ENCODE measurements at places on chromosomes 16 and 17.

DNA sequence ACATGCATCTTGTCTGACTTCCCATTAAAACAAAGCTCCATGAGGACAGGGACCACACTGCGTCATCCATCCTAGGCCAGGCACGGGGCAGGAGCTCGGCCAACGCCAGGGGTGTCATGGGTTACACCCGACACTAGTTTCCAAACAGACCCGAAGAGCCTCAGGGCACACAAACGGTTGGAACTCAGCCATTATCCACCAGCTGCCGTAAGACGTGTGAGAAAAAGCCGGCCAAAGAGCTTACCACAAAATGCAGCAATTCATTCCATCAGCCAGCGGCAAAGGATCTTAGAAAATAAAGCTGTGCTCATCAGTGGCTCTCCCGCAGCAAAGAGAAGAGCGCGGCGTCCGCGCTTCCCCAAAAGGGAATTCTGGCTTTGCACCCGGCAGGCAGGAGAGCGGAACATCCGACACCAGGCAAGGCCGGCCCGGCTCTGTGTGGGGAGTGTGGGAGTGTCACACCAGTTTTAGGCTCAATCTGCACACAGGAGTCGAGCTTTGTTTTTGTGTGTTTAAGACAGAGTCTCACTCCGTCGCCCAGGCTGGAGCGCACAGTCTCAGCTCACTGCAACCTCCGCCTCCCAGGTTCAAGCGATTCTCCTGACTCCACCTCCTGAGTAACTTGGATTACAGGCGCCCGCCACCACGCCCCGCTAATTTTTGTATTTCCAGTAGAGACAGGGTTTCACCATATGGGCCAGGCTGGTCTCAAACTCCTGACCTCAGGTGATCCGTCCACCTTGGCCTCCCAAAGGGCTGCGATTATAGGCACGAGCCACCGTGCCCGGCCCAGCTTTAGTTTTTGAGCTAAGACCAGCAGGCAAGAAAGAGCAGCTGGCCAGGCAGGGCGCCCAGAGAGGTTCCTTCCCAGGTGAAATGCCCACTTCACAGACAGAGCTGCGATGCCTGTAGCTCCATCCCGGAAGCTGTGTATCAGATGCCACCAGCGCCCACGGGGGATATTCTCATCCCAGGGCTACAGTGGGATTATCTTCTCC lies 1.5 kb downstream of the SLC38A8 start:
- no peak for DNase-seq

GRCh38 chr16:34078691-34079090 lies 619.3 kb downstream of the TP53TG3F start:
- no peak for DNase-seq

DNA sequence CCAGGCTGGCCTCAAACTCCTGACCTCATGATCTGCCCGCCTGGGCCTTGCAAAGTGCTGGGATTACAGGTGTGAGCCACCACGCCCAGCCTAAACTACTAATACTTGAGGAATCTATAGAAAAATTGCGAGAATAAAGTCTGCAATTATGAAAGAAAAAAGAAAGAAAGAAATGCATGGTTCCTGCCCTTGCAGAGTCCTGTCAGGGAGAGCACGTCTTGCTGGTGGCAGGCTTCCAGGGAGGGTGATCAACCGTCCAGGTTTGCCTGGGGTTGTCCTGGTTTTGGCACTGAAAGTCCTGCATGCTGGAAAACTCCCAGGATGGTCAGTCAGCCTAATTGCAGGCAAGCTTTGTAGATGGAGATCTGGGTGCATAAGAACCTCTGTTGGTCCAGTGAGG lies 21.5 kb upstream of the KIFC3 start:
- DNase-seq: no peak

GRCh38 chr16:12815361-12815760 lies 11.7 kb upstream of the CPPED1 start:
- no peak for DNase-seq

DNA sequence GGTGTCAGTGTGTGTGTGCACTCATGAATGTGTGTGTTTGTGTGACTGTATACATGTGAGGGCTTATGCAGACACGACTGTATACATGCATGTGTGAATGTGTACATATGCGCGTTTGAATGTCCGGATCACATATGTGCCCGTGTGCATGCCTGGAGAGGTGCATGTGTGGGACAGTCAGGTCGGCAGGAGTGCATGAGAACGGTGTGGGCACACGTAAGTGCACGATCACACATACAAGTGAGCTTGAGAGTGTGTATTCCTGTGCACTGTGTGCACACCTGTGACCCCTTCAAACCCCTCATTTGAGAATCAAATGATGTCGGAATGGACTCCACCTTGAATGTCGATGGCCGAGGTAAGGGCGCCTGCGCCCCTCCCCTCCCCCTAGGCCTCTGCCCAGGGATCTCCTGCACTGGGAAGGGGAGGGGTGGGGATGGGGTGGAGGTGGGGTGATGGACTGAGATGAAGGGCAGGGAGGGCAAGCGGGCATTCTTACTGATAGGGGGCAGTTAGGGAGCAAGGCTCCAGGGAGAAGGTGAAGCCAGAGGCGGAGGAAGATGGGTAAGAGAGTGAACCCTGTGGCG lies 601 bp upstream of the NGFR start:
- no peak for DNase-seq

- peak; percentile 41 for DNase-seq
These were observed 9.5 kb downstream of the TBX21 start for GRCh38 chr17:47742319-47743181.

DNA sequence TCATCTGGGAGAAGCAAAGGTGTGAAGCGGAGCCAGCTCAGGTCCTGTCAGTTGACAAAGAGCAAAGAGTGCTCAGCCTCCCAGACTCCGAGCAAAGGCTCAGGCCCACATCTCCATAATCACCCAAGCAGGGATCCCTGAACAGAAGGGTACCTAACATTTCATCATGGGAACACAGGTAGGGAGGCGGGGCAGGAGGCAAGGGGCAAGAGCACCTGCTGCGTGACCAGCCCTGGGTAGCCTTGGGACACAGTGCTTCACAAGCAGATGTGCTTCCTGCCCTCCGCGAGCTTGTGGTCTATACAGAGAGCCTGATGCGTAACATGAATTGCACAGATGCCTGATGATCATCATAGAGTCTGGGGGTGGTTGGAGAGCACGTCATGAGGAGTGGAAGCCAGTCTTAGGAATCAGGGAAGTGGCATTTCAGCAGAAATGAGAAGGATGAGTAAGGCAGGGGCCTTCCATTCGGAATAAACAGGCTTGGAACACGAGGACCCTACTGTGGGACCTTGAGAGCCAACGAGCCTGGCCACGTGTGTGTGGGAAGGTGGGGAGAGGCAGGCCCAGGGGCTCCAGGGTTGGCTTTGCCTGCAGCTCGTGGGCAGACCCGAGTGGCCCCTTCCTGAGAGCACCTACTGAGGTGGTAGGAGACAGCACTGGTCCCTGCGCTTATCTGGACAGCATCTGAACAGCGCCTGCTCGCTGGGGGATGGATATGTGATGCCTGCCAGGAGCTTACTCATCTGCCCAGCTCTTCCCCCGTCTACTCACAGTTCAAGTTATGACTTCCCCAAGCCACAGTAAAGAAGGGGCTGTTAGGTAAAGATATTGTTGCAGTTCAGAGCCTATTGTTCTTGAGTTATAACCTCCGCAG lies 125.8 kb downstream of the CCDC182 start:
- no peak for DNase-seq

GRCh38 chr17:21505819-21506815 lies 130.0 kb downstream of the KCNJ12 start:
- no peak for DNase-seq

DNA sequence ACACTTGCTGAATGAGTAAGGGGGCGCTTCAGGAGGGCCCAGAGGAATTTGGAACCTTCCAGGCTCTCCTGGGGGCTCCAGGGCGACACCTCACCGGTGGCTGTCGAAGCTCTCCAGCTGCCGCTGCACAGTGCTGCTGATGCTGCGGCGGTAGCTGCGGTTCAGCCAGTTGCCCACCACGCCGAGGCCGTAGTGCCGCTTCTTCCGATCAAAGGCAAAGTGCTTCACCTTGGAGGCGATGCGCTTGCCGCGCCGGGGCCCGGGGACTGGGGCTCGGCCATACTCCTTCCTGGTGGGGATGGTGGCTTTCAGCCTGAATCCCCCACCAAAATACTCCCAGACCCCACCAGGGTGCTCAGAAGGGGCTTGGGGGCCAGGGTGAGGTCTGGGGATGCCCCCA lies 9.3 kb downstream of the AANAT start:
- no peak for DNase-seq

Data from activated gamma-delta T cell (primary cell).